LNCaP clone FGC (cell line): ENCODE measurements at places on chromosomes 2 and 18.

DNA sequence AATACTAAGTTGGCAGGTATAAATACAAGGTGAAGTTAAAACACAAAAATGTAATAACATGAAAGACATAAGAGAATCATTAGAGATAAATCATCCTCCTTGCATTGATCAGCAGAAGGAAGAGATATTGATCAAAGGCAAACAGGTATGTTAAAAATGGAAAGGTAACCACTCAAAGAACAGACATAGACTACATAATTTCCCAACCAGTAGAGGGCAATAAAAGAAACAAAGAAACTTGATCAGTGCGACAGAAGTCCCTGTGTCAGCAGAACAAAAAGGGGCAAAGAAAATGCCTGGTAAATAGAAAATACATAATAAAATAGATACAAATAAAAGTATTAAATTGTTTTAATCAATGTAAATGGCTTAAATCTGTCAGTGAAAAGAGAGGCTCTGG is 53.6 kb downstream of the FAM228A start:
- DNase-seq, result no peak

DNA sequence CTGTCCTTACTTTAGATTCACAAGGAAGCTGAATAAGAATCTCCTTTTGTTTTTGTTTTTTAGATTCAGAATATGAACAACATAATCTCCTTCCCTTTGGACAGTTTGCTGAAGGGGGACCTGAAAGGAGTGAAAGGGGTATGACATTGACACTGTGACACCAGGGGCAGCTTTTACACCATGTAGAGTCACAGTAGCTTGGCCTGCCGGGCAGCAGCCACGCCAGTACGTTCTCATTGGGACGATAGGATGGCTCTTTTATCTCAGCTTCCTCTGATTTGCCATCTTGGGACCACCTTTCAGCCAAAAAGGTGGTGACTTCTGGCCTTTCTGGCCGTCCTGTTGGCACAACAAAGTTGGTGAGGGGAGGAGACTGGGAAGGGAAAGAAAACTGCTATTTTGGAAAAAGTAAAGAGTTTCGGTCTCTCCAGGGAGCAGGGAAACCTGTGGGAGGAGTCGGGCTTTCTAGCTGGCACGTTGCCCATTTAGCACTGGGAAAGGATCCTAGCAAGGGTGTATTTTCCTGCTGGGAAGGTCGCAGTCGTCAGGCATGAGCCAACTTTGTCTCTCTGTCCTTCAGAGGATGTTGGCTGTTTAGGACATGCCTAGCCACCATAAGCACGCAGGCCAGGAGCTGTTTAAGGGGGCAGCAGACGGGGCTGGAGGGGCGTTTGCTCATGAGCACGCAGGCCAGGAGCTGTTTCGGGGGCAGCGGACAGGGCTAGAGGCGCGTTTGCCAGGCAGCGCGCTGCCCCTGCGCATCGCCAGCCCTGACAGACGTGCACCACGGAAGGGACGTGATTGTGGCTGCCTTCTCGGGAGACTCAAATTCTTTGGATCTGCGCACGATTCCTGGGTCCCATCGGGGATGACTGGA is 104.6 kb downstream of the ITGB1BP1 start:
- no peak for DNase-seq

GRCh38 chr2:159902722-159903121 is 104.7 kb upstream of the CD302 start:
- no peak for DNase-seq

DNA sequence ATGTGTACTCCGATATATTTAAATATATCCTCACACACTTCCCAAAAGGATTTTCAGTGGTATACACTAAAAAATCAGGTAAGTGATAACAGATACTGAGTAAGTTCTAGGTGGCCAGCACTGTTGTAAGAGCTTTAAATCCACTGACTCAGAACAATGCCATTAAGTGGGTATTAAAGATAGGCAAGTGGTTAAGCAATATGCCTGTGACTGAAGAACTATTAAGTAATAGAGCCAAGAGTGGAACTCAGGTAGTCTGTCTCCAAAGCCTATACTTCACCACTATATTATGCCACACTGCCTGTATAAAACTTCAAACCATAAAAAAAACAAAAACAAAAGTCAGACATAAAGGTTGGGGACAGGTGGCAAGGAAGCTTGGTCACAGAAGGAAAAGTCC is 37.2 kb downstream of the THUMPD2 start:
- no peak for DNase-seq

DNA sequence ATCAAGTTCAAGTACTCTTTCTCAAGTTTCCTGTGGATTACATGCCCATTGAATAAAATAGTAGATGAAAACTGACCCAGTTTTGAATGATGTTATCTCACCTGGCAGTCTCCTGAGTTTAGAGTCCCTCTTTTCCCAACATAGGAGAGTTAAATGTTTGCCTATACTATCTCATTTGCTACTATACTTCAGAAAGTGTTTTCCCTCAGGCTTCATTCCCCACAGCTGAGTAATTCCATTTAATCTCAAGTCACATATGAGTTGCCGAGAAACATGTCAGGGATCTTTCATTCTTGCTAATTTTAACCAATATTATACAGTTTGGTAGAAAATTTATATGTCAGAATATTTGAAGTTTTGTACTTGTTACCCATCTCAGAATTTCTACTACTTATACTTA is 150.4 kb upstream of the CDH19 start:
- DNase-seq, result no peak

GRCh38 chr2:200603972-200604371 is 18.2 kb downstream of the AOX1 start:
- DNase-seq, result no peak
